Naive thymus-derived CD4-positive, alpha-beta T cell (primary cell): ENCODE measurements at places on chromosomes 11 and 22.

- H3K4me1 ChIP-seq = no peaks in the 10 kb centered on the region
- no peaks in the 10 kb centered on the region for H3K27me3 ChIP-seq
Observed at GRCh38 chr11:107606141-107606540, 15.2 kb downstream of the ELMOD1 start.

DNA sequence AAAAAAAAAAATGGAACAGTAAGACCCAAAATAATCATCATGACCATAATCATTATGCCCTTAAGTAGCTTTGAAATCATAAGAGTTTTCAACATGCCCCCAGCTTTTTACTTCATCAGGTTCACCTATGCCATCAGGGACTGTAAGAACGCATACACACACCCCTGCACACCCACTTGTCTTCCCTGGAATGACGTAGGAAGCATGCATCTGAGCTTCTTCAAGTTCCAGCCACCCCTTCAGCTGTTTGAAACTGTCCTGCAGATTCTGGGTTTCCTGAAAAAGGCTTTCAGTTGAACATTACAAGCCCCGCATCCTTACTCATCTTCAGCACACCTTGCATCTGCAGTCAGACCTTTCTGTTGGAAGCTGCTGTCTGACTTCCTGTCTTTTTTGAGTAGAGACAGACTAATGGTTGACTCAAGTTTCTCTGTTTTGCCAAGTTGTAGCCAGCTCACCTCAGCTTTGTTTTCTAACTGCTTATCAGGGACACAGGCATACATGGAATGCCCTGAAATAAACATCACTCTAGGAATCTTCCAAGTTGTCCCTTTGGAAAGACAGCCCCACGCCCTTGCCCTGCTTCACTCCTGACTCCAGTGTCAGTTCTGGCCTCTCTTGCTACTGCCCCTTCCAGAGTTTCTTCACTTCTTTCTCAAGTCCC, 37.0 kb downstream of the ARHGAP1 start:
- H3K4me3 ChIP-seq = no peak overlapping the region
- no peaks in the 10 kb centered on the region for H3K27me3 ChIP-seq
- DNase-seq = no peak
- H3K27ac ChIP-seq = no peak overlapping the region
- no peaks in the 10 kb centered on the region for H3K36me3 ChIP-seq

GRCh38 chr11:74634537-74634936, 42.2 kb downstream of the POLD3 start:
- H3K4me1 ChIP-seq = no peaks in the 10 kb centered on the region
- H3K4me3 ChIP-seq = no peak overlapping the region
- no peak for DNase-seq
- H3K36me3 ChIP-seq = peaks cover 22% of the 10 kb centered on the region

- H3K27me3 ChIP-seq = peaks cover 7% of the 10 kb centered on the region
- H3K27ac ChIP-seq = no peak overlapping the region
- DNase-seq = no peak
- H3K4me3 ChIP-seq = no peak overlapping the region
Observed at GRCh38 chr11:33018840-33019239, 3.2 kb downstream of the DEPDC7 start.

DNA sequence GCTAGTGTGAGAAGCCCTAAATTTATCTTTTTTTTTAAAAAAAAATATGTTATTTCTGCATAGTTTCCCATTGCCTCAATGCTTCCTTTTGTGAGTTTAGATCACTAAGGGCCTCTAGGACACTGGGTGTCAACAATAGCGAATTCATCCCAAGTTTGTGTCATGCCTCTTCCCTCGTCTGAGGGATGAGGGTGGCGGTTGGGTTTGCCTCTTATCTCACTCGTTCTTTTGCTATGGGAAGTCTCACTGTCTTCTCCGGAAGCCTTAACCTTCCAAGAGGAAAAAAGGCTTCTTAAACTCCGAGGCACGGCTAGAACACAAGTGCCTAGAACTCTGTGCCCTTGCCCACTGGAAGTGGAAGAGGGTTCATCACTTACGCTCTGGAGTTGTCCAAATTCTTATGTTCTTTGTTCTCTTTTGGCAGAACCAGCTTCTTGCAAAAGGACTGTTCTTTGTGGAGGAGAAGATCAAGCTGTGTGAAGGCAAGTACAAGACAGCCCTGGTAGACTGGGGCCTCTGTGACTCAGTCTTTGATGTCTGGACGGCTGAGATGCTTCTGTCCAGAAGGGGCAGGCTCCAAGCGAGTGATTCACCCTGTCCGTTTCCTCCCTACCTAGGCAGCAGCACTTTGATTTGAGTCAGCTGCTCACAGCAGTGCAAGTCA, 78.5 kb downstream of the TRAF6 start:
- H3K4me1 ChIP-seq = peaks cover 10% of the 10 kb centered on the region
- no peak for DNase-seq
- no peaks in the 10 kb centered on the region for H3K27me3 ChIP-seq
- H3K36me3 ChIP-seq = no peaks in the 10 kb centered on the region
- no peak overlapping the region for H3K4me3 ChIP-seq
- H3K27ac ChIP-seq = no peak overlapping the region

DNA sequence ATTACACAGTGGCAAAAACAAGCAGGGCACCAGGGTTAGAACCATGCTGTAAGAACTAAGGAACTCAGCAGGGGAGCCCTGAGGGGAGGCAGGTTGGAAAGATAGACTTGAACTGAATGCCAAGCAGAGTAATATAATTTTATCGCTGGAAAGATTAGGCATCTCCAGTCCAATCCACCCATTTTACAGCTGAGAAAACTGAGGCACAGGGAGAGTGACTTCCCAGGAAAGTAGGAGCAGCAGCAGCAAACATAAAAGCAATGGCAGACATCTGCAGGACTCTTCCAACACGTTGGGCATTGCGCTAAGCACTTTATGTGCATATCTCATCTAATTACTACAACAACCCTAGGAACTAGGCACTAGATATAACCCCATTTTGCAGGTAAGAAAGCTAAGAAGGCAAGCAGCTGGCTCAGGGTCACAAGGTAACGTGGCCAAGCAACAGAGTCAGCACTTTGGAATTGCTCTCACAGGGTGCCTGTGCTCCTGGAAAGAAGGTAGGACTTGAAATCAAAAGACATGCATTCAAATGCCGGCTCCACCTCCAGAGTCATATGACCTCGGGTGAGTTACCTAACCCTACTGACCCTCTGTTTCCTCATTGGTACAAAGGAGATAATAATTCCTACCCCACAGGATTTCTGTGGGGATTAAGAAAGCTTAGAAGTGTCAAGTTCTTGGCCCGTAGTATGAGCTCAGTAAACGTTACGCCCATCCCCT, 215.3 kb downstream of the BARX2 start:
- no peaks in the 10 kb centered on the region for H3K4me1 ChIP-seq
- no peaks in the 10 kb centered on the region for H3K36me3 ChIP-seq
- no peak for DNase-seq

DNA sequence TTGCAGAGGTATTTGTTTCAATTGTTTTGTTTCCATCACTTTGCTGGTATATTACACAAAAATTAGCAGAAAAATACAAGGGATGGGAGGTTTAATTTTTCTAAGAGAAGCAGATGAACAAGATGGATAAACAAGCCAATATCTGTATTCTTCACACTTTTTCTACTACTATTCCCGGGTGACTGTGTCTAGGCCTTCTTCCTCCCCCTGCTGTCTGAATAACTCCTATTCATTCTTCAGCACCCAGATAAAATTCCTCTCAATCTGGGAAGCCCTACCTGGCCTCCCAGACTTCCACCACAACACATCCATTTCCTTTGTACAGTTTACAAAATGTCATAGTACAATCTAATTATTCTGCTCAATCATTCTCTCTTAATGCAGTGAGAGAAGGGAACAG, 666.6 kb upstream of the TENM4 start:
- H3K27ac ChIP-seq = no peak overlapping the region
- no peak for DNase-seq
- no peak overlapping the region for H3K4me3 ChIP-seq

DNA sequence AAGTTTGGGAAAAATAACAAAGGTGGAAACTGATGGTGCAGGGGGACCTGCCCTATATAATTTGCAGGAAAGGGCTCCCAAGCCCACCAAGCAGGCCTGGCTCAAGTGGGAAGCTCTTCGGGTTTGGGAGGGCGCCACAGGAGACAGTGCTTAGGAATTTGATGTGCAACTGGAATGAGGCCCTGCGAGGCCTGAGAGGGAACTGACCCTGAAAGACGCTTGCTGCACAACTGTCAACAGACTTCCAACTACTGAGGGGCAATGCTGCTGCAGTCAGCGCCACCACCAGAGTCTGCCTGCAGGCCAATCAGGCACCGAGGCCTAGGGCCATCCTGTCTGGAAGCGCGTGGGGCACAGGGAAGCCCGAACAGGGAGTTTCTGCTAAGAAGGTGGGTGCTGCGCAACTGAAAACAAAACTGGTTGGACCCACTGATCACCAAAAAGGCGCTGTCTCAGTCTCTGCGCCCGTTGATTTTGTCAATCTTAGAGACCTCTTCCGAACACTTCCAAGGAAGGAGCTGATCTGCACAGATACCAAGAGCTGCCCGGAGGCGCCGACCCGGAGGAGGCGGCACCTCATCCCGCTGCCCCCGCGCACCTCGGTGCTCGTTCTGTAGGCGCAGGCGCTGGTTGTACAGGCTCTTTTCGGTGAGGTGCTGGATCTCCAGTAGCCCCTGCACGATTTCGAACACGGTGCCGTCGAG, 667 bp downstream of the DGCR6L start:
- peak; percentile 14 for DNase-seq
- H3K27ac ChIP-seq = peak overlapping the region; percentile 89

DNA sequence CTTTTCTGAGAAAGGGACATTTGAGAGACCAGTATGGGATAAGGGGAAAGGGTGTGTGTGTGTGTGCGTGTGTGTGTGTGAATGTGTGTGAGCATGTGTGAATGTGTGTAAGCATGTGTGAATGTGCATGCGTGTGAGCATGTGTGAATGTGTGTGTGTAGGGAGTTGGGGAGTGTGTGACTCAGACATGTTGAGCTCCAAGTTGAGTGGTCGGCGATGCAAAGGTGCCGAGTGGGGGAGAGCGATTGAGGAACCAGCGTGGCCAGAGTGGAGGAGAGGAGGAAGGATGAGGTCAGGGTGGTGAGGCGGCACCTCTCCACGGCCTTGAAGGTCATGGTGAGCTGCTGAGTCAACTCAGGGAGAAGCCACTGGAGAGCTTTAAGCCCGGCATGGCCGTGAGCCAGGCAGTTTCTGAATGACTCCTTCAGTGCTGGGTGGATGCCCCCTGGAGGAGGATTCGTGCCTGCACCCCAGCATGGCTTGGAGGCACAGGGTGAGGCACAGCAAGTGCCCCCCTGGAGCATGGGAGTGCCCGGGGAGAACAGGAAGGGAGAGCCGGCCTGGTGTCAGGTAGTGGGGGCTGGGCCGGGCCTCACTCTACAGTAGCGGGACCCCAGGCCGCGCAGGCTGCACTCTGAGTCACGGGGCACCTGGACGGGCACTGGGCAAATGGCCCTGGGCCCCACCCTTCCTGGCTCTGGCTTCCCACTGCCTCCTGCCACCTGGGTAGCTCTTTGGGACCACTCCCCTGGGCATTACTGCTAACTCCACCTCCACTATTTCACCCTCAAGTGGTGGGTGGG, 8.2 kb upstream of the CCDC88B start:
- H3K27me3 ChIP-seq = no peaks in the 10 kb centered on the region
- peak; percentile 46 for DNase-seq
- H3K27ac ChIP-seq = no peak overlapping the region
- peaks cover 4% of the 10 kb centered on the region for H3K4me1 ChIP-seq
- H3K36me3 ChIP-seq = no peaks in the 10 kb centered on the region
- no peak overlapping the region for H3K4me3 ChIP-seq

GRCh38 chr11:73453562-73453961, 77.4 kb downstream of the RELT start:
- DNase-seq = no peak
- no peak overlapping the region for H3K4me3 ChIP-seq
- H3K4me1 ChIP-seq = no peaks in the 10 kb centered on the region
- H3K27me3 ChIP-seq = no peaks in the 10 kb centered on the region

DNA sequence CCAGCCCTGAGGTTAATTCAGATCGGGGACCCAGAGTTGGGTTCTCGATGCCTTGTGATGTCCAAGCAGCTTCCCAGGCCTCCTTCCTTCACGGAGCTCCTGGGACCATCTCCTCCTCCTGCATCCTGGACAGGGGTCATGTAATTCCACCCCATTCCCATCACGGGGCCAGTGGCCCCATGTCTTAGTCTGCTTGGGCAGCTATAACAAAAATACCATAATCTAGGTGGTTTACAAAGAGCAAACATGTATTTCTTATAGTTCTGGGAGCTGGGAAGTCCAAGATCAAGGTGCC, 41.7 kb upstream of the PRDM11 start:
- H3K4me1 ChIP-seq = peaks cover 8% of the 10 kb centered on the region
- no peak overlapping the region for H3K4me3 ChIP-seq
- H3K36me3 ChIP-seq = no peaks in the 10 kb centered on the region
- no peak for DNase-seq
- H3K27ac ChIP-seq = no peak overlapping the region

DNA sequence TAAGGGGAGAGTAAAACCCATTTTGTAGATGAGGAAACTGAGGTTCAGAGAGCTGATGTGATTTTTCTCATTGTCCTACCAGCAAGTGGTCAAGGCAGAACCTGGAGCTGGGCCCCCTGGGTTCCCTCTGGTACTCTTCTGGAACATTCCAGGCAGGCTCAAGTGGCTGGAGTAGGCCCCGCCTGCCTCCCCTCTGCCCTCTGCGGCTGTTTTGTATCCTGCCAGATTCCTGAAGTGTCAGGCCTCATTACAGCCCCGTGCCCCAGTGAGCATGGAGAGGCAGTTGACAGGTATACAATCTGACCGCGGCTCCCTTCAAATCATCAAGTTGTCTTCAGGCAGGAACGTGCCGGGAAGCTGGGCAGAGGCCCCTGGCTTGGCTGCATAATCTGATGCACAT, 94.6 kb upstream of the CD82 start:
- H3K27me3 ChIP-seq = no peaks in the 10 kb centered on the region
- no peaks in the 10 kb centered on the region for H3K4me1 ChIP-seq
- no peak for DNase-seq
- H3K36me3 ChIP-seq = no peaks in the 10 kb centered on the region
- H3K4me3 ChIP-seq = no peak overlapping the region

- peaks cover 13% of the 10 kb centered on the region for H3K27me3 ChIP-seq
- H3K4me3 ChIP-seq = peak overlapping the region; percentile 33
- no peak overlapping the region for H3K27ac ChIP-seq
- no peaks in the 10 kb centered on the region for H3K4me1 ChIP-seq
Observed at GRCh38 chr11:8262552-8263108, 1.0 kb downstream of the LMO1 start.

GRCh38 chr11:5505363-5506048, 4.3 kb downstream of the UBQLN3 start:
- no peak for DNase-seq
- no peaks in the 10 kb centered on the region for H3K4me1 ChIP-seq
- H3K27me3 ChIP-seq = no peaks in the 10 kb centered on the region
- no peak overlapping the region for H3K4me3 ChIP-seq
- H3K36me3 ChIP-seq = no peaks in the 10 kb centered on the region
- H3K27ac ChIP-seq = no peak overlapping the region

GRCh38 chr11:65399845-65400244, 13.4 kb downstream of the FRMD8 start:
- no peak for DNase-seq
- peaks cover 7% of the 10 kb centered on the region for H3K4me1 ChIP-seq
- H3K27ac ChIP-seq = no peak overlapping the region
- H3K4me3 ChIP-seq = no peak overlapping the region
- H3K36me3 ChIP-seq = peaks cover 86% of the 10 kb centered on the region

GRCh38 chr22:37215890-37216289, 3.6 kb upstream of the SSTR3 start:
- no peak overlapping the region for H3K4me3 ChIP-seq
- peaks cover 14% of the 10 kb centered on the region for H3K36me3 ChIP-seq
- DNase-seq = no peak
- no peaks in the 10 kb centered on the region for H3K27me3 ChIP-seq
- peaks cover 47% of the 10 kb centered on the region for H3K4me1 ChIP-seq
- H3K27ac ChIP-seq = no peak overlapping the region

- peaks cover 5% of the 10 kb centered on the region for H3K27me3 ChIP-seq
- H3K27ac ChIP-seq = peak overlapping the region; percentile 34
- H3K4me1 ChIP-seq = peaks cover 5% of the 10 kb centered on the region
- no peaks in the 10 kb centered on the region for H3K36me3 ChIP-seq
- H3K4me3 ChIP-seq = peak overlapping the region; percentile 78
Observed at GRCh38 chr11:46295312-46296058, 18.0 kb downstream of the CREB3L1 start.
